ENCODE measurements at places on chromosomes 5 and 9.

GRCh38 chr9:122354536-122355199 lies 16.2 kb upstream of the PTGS1 start:
- DNase-seq, result no peak

GRCh38 chr5:177389241-177390169 lies 5.3 kb downstream of the SLC34A1 start:
- DNase-seq, result no peak

- DNase-seq, result no peak
Observed at GRCh38 chr5:117486879-117487391, 912.3 kb upstream of the SEMA6A start.

- no peak for DNase-seq
Observed at GRCh38 chr5:18003312-18003711, 369.1 kb downstream of the TAF11L14 start.

DNA sequence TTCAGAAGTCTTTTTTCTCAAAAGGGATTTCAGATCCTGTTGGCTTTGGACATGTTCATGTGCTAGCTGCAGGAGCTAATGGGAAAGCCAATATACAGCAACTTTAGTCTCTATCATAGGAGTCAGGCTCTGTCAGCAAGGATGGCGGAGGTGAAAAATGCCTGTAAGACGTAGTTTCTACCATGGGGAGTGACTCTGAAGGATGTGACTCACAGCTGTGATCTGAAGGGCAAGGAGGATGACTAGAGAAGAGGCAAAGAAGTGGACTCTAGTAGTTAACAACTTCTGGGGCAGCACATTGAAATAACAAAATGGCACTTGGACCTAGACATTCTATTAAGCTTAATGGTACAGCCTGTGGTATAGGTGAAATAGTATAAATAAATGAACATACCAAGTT lies 3.1 kb upstream of the NDUFS4 start:
- no peak for DNase-seq

DNA sequence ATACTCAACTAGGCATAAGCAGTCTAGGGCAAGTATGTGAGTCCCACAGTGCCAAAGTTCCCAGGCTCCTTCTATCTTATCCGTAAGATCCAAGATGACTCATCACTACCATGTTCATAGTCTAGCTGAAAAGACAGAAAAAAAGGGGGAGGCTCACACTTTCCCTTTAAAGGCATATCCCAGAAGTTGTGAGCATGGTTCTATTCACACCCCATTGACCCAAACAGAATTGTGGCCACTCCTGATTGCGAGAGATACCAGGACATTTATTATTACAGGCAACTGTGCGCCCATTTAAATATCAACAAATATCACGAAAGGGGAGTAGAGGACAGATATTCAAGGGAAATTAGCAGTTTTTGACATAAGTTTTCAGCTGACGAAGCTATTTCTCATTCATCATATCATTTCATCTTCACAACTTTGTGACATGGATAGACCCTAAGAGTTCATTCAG lies 8.1 kb upstream of the PFDN1 start:
- DNase-seq, result no peak

Data from NCI-H2227 treated with DMSO at 0.1 percent for 48 hours (cell line).